ENCODE measurements at places on chromosomes 1 and 21.

- DNase-seq, result no peak
Measured at GRCh38 chr1:15029786-15030185, 123.8 kb upstream of the TMEM51 start.

DNA sequence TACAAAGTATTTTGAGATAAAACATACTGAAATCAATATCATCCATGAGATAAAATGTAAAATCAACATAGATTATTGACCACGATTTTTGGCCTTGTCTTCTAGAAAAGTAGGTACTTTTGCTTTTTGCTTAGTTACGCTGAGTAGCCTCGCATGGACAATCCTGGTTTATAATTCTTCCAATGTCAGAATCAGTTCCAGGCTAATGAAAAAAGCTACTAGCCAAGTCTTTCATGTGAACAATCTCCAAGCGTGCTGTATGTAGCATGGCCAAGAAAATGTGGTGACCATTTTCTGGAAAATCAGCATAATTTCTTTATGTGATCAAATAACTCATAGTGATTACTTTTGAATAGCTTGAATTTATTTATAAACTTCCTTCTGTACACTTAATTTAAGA lies 145.8 kb downstream of the NTMT2 start:
- DNase-seq, result no peak

DNA sequence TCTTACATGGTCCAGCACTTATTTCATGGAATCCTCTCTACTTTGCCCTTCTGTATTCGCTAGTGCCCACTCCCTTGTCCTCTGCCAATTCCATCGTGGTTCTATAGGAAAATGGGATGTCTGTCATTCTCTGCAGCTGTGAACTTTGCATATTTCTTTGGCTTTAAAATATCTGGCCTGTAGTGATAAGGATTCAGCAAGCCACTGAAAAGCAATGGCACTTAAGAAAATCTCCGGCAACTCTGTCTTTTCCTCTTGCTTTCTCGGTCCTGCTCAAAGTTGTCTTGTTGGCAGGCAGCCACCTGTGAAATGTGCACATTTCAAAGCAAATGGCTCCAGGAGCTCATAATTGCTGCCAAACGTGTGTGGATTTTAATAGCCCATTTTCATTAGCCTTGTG lies 91.8 kb downstream of the CHD1L start:
- DNase-seq, result no peak

- DNase-seq, result no peak
Measured at GRCh38 chr1:219713981-219714381, 101.1 kb upstream of the ZC3H11B start.

DNA sequence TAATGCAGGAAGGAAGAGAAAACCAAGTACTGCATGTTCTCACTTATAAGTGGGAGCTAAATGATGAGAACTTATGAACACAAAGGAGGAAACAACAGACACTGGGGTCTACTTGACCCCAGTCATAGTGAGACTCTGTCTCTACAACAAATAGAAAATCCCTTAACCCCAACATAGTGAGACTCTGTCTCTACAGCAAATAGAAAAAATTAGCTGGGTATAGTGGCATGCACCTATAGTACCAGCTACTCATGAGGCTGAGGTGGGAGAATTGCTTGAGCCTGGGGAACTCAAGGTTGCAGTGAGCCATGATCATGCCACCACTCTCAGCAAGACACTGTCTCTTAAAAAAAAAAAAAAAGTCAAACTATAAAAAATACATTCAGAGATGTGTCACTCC lies 42.7 kb downstream of the GIPC2 start:
- no peak for DNase-seq

- DNase-seq, result no peak
Measured at GRCh38 chr1:210252621-210253051, 20.0 kb downstream of the SERTAD4 start.

- no peak for DNase-seq
Measured at GRCh38 chr21:44420416-44421205, 34.7 kb upstream of the LRRC3 start.

- DNase-seq, result peak; percentile 32
Measured at GRCh38 chr1:70436622-70437251, 25.7 kb downstream of the CTH start.

DNA sequence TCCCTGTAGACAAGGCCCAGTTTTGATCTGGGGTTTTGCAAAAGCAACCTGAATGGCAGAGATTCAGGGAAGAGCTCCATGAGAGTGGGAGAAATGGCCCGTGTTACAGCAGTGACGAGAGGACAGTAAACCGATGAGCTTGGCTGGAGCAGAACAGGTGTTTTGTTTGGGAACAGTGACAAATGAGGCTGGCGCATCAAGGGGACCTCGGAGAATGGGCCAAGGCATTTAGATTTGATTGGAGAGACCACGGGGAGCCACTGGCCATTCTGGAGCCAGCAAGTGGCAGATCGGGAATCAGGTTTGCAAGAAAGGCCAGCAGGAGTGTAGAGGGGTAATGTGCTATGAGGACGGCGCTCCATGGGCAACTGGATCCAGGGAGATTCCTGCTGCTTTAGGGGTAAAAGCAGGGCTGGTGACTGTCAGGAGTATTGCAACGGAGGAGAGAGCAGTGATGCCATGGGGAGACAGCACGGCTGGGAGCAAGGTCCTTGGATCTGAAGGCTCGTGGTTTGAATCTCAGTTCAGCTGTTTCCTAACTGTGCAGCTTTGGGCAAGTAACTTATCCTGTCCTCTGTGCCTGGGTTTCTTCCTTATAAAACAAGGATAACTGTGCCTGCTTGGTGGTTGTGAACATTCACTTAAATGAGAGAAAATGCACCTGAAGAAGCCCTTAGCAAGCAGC lies 9.9 kb upstream of the KLHDC7A start:
- no peak for DNase-seq

- no peak for DNase-seq
Measured at GRCh38 chr1:85935234-85935633, 221.3 kb downstream of the COL24A1 start.

DNA sequence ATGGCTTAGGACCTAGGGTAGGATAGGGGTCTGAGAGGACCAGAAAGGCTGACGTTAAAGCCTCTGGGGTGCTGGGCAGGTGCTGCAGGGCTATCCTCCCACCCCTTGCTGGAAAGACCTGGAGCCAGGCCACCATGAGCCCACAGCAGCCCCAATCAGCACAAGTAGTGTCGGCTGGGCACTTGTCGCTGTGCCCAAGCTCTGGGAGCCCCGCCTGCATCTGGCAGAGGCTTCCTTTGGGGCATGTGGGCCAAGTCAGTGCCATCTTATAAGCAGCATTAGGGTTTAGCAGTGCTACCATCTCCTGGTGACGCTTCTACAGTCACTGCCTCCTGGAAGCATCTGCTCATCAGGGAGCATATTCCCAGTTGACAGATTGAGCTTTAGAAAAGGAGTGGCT lies 31.3 kb downstream of the MAN1C1 start:
- no peak for DNase-seq

GRCh38 chr1:53590531-53591515 lies 131.6 kb downstream of the DMRTB1 start:
- no peak for DNase-seq

DNA sequence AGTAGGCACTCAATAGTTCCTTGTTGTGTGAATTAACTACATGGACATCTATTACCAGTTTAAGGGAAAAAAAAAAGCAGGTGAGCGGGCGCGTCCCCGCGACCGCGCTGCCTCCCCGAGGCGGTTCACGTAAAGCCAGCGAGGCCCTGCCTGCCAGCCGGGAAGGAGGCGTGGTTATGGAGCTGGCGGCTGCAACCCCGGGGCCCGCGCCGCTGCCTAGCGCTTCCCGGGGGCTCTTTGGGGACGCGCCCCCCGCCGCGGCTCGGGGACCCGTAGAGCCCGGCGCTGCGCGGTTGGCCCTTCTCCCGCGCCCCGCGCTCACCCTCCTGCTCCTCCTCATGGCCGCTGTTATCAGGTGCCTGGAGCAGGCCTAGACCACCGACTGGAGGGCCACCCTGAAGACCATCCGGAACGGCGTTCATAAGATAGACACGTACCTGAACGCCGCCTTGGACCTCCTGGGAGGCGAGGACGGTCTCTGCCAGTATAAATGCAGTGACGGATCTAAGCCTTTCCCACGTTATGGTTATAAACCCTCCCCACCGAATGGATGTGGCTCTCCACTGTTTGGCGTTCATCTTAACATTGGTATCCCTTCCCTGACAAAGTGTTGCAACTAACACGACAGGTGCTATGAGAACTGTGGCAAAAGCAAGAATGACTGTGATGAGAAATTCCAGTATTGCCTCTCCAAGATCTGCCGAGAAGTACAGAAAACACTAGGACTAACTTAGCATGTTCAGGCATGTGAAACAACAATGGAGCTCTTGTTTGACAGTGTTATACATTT lies 2.6 kb upstream of the CC2D1B start:
- DNase-seq, result peak; percentile 27

DNA sequence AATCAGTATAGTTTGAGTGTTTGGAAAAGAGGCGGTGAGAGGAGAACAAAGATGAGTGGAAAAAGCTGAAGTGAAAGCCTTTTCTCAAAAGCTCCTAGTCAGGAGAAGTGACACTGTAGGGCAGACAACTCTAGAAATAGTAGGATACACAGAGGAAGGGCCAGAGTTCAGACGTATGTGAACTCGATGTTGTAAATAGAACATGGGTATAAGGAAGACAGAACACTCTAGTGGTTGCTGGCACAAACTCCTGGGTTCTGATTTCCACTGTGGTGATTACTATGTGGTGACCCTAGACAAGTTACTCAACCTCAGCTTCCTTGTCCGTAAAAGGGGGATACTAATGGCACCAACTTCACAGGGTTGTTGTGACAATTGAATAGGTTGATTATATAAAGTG lies 30.2 kb upstream of the MGST3 start:
- DNase-seq, result peak; percentile 13

- peak; percentile 42 for DNase-seq
Measured at GRCh38 chr21:29737186-29737585, 202.6 kb downstream of the GRIK1 start.

GRCh38 chr1:198174297-198174696 lies 17.5 kb downstream of the NEK7 start:
- no peak for DNase-seq

DNA sequence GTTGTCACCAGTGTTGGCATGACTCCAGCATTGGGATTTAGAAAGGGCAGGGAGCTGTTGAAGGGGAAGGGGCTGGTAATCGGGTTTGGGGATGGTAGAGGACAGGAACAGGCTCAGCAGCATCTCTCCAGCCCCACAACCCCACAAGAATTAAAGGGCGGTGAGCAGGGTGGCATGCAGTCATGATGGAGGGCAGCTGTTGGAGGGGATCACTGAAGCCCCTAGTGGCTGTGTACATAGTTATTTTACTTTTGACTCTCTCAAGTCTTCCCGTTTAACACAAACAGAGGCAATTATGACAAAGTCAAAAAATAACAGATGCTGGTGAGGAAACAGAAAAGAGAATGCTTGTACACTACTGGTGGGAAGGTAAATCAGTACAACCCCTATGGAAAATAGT lies 213.8 kb downstream of the URB2 start:
- DNase-seq, result no peak

GRCh38 chr1:32208469-32208868 lies 420 bp upstream of the DCDC2B start:
- DNase-seq, result no peak

DNA sequence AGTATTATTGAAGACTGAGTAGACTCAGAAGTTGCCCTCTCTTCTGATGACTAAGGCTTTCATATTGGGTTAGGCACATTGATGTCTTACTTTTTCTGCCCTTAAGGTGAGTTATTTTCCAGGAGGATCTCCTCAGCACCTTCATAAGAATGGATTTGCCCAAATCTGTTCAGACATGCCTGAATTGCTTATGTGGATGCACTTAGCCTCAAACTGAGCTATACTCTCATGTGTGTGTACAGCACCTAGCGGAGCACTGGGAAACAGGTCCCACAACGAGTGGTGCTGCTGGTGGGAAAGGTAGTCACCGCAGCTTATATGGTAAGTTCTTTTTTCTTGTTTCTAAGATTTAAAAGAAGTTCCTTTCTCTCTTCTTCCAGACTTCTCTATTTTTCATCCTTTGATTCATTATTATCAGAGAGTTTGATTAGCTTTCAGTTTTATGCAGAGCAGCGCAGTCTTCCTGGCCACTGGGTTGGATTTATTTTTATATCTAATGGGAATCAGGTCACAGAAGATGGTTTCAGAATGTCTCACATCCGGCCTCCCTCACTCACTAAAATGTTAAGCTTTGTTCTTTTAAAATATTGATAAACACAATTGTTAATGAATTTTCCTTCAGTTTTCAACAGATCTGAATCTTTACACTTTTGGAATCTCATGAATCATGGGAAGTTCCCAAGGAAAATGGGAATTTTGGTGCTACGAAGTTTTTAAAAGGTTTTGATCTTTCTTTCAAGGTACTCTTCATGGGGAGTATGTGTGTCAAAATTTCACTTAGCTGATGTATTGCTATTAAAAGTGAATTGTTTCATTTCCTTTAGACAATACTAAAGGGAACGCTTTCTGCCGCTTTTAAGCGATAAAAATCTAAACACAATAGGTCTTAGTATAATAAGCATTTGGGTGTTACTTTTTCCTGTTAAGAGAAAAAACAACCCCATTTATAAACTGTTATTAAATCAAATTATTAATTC lies 58.5 kb downstream of the EXTL2 start:
- DNase-seq, result no peak

- no peak for DNase-seq
Measured at GRCh38 chr1:154729577-154729976, 121.6 kb upstream of the ADAR start.

DNA sequence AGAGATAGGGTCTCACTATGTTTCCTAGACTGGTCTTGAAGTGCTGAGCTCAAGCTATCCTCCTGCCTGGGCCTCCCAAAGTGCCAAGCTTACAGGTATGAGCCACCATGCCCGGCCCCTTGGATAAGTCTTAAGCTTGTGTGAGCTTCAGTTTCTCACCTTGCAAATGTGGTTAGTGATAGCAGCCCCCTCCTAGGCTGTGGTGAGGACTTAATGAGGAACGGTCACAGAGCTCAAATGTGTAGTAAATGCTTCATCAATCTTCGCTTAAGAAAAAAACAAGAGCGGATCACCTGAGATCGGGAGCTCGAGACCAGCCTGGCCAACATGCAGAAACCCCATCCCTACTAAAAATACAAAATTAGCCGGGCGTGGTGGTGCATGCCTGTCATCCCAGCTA lies 3.0 kb downstream of the CNR2 start:
- DNase-seq, result no peak

DNA sequence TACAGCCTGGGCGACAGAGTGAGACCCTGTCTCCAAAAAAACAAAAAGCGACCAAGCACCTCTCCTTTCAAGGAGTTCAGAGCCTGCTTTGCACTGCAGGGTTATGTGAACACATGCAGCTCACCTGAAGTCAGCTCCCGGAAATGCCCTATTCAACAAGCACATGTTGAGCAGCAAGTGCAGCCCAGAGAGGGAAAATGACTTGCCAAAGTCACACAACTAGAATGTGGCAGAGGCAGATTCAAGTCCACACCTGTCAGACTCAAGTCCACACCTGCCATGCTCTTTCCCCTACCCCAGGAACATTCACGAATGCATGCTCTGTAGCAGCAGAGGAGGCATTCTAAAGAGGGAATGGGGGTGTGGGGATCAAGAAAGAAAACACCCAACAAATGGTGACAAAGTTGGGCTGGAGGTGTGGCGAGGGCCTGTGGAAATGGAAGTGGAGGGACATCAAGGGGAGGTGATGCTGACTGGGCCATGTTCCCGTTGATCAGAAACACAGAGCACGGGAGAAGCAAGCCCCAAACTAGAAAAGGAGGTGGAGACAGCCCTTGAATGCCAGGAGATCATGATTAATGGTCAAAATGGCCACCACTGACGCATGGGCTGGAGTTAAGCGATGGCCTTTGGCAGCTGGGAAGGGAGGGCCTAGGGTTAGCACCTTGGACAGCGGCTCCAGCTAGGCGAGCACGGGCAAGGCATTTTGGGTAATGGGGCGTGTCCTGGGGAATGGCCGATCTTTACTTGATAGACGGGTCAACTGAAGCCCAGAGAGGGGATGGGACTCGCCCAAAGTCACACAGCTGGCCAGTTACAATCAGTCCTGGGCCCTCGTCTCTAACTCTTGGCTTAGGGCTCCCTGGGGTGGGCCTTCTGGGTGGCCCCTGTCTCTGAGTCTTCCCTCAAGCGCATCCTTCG lies 21.5 kb downstream of the RAP1GAP start:
- no peak for DNase-seq
